ENCODE measurements at places on chromosomes 16 and 17. TPM values are rescaled to one million over a fixed set of nuclear protein-coding genes. Genes with fewer than 3 reads are reported as not detected.

Gene MYH1
- not detected for total RNA-seq

Gene MED1
- total RNA-seq = 28.6 TPM

Gene ATP2C2
- total RNA-seq = 0.31 TPM

Gene ALOXE3
- total RNA-seq = not detected

Gene SLC26A11
- 19.7 TPM for total RNA-seq

Gene OR1A1
- not detected for total RNA-seq

Gene CLEC10A
- total RNA-seq = 6.4 TPM

Gene RHBDL3
- 1.8 TPM for total RNA-seq

Gene KRTAP4-4
- total RNA-seq = not detected

Gene ALOX12B
- 0.17 TPM for total RNA-seq

Gene WDR59
- total RNA-seq = 19.5 TPM

Gene ZNF200
- 11.8 TPM for total RNA-seq

Gene CCL17
- total RNA-seq = not detected

Gene TMED6
- 2.2 TPM for total RNA-seq

Gene ANKS4B
- not detected for total RNA-seq

Gene ACE
- total RNA-seq = 9.5 TPM

All from gastroesophageal sphincter (tissue), 4 donors.